CD4-positive, alpha-beta T cell (primary cell): ENCODE measurements at places on chromosomes 6 and 20. TPM values are rescaled to one million over a fixed set of nuclear protein-coding genes. Genes with fewer than 3 reads are reported as not detected.
A peak's percentile ranks its signal among the peaks of the same experiment; 100 is the strongest.

The EYA2 gene
- not detected for total RNA-seq

DNA sequence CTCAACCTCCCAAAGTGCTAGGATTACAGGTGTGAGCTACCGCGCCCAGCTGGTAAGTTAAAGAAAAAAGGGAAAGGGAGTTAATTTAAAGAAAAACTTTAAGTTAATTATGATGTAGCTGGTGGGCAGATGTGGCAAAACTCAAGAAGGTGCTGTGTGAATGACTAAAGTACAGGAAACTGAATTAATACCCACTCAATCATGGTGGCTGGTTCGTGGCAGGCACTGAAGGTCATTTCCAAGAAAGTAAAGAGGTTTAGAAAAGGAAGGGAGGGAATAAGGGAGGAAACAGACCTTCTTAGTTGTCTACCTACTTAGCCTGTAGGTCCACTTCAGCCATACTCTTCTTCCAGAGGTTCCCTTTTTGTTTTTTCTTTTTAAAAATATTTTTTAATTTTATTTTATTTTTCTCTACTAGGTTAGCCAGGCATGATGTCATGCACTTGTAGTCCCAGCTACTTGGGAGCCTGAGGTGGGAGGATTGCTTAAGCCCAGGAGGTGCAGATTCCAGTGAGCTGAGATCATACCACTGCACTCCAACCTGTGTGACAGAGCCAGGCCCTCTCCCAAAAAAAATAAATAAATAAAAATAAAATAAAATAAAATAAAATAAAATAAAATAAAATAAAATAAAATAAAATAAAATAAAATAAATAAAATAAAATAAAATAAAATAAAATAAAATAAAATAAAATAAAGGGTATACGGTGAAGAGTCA lies 11.9 kb upstream of the TGM3 start:
- DNase-seq: no peak

GRCh38 chr6:149237464-149237863 lies 80.0 kb upstream of the TAB2 start:
- no peak for DNase-seq

- no peak for DNase-seq
Measured at GRCh38 chr6:155495011-155495768, 39.6 kb upstream of the NOX3 start.

The SLC2A10 gene
- not detected for total RNA-seq

- DNase-seq: no peak
Measured at GRCh38 chr20:19320005-19320404, 107.6 kb downstream of the SLC24A3 start.

The TSPO2 gene
- total RNA-seq: not detected

DNA sequence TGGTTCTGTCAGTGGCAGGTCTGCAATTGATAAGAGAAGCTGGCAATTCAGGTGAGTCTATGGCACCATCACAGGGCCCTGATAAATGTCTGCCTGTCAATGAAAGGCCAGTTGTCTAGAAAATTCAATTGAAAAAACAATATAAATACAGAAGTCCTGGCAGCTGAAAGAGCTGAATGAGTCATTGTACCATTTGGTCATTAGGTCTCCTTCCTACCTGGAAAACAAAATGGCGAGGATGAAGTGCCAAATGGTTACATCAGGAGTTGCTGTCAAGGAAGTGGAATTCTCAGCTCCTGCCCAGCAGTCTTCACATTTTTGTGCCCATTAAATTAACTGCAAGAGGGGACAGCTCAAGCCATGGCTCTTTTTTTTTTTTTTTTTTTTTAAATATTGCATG lies 37.7 kb downstream of the PEX7 start:
- DNase-seq: no peak

The CNPY3 gene
- 41.2 TPM for total RNA-seq

The RNGTT gene
- total RNA-seq: 12.4 TPM

DNA sequence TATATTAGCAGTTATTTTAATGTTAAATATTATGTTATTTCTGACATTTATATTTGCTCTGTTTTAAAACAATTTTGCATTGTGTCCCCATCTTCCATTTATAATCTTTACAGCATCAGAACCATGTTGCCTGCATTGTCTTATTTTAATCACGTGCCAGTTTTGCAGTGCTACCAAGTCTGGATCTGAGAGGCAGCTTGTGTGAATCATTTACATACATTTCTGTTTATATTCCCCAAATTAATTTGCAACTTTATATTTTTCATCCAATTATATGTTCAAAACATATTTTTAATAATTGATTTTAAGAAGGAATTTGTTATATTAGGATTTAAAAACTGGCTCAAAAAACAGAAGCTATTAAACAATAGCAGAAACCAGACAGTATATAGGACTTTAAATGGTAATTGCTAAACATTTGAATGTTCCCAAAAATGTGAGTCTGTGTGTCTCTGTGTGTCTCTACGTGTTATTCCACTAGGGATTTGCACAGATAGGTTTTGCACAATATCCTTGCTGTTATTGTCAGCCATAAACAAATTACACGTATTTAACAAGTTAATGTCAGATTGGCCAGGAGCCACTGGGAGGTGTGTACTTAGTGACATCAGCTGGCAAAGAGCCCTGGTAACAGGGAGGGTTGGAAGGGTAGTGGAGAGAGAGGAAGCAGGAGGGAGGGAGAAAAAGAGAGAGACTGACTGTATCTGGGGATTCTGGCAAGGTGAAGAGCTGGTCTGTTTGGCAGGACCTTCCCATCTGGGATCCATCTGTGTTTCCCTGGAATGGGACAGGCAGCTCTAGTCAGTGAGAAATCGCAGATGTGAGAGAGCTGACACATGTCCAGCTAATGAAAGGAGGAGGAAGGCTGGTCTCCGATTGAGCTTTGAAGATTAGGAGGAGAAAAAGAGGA lies 72.1 kb downstream of the CBFA2T2 start:
- no peak for DNase-seq

GRCh38 chr6:31795616-31796298 lies at the start of gene VARS1:
Gene VARS1 (minus strand): TSS chr6:31795752. CDS start chr6:31795217, 535 bp downstream.
- peak; percentile 80 for DNase-seq

The FRS3 gene
- total RNA-seq: 5.4 TPM

The CYP24A1 gene
- total RNA-seq: 0.56 TPM

GRCh38 chr6:365835-366234 lies 25.7 kb upstream of the IRF4 start:
- DNase-seq: no peak

DNA sequence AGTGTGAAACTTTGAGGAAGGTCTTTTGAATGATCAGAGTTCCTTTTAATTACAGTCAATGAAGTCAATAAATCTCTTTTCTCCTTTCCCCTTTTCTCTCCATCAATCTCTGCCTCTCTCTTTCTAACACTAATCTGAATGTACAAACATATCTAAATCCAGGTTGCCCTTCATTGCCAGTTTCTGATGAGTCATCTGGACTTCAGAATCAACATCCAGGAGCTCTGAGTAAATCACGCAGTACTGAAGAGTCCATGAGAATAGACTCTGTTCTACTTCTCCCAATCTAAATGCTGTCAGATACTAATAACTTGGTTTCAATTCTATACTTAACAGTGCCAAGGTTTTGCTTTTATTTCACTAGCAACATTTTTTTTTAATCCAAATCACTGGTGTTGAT lies 238.7 kb upstream of the THEMIS start:
- no peak for DNase-seq

- no peak for DNase-seq
Measured at GRCh38 chr6:20840675-20841074, 306.4 kb downstream of the CDKAL1 start.

DNA sequence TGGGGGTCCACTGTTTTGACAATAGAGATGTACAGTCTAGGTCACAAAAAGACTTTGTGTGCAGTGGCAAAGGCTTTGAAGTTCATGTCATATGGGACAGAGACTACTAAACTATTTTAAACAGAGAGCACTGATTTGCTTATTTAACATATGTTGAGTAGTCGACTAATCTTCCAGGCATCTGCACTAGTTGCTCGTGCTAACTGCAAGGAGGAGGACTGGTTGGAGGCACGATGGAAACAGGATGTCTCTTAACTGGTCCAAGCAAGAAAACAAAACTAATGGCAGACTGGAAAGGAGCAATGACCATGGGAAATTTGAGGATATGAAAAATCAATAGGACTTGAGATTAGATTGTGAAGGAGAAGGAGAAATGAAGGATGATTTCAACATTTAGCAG lies 28.5 kb upstream of the ERVFRD-1 start:
- no peak for DNase-seq
